PC-3 (cell line): ENCODE measurements at places on chromosomes 11 and 22. TPM values are rescaled to one million over a fixed set of nuclear protein-coding genes. Genes with fewer than 3 reads are reported as not detected.

KRTAP5-8 gene
- total RNA-seq, result not detected in 2 replicates

SLC22A6 gene
- not detected in 2 replicates for total RNA-seq

BLID gene
- 5.4 and 5.7 TPM in 2 replicates for total RNA-seq

MUC2 gene
- 0.26 and 0.40 TPM in 2 replicates for total RNA-seq

MRGPRE gene
- not detected in 2 replicates for total RNA-seq

RFPL3 gene
- not detected in 2 replicates for total RNA-seq

CAT gene
- total RNA-seq, result 46.6 and 50.5 TPM in 2 replicates

JOSD1 gene
- 37.5 and 40.3 TPM in 2 replicates for total RNA-seq

OR5P2 gene
- not detected in 2 replicates for total RNA-seq

C11orf21 gene
- total RNA-seq, result not detected in 2 replicates

TRIM44 gene
- 14.0 TPM in 2 replicates for total RNA-seq

OR56A1 gene
- not detected in 2 replicates for total RNA-seq

OR2AT4 gene
- total RNA-seq, result not detected in 2 replicates

GRCh38 chr11:12695221-12695794 is 21.1 kb downstream of the TEAD1 start:
- DNase-seq, result no peak

DNA sequence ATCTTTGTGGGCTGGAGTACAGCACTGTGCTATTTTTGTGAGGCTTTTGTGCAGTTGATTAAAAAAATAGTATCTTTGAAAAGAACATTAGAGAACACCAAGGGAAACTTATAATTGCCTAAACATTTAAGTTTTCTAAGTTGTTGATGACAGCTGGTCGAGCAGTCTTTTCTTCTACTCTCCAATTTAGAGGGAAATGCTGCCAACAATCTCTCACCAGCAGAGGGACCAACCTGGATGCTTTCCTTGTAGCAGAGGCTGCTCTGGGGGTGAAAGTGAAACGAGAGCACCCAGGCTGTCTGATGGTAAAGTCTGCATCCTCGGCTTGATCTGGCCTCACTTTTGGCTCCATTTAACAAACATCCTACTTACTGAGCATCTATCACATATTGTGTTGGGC is 1286.5 kb upstream of the TENM4 start:
- DNase-seq, result peak; percentile 44

GRCh38 chr22:29115682-29116288 is 43.0 kb downstream of the KREMEN1 start:
- no peak for DNase-seq

GRCh38 chr11:112051768-112052167 is 22.0 kb downstream of the PIH1D2 start:
- no peak for DNase-seq

DNA sequence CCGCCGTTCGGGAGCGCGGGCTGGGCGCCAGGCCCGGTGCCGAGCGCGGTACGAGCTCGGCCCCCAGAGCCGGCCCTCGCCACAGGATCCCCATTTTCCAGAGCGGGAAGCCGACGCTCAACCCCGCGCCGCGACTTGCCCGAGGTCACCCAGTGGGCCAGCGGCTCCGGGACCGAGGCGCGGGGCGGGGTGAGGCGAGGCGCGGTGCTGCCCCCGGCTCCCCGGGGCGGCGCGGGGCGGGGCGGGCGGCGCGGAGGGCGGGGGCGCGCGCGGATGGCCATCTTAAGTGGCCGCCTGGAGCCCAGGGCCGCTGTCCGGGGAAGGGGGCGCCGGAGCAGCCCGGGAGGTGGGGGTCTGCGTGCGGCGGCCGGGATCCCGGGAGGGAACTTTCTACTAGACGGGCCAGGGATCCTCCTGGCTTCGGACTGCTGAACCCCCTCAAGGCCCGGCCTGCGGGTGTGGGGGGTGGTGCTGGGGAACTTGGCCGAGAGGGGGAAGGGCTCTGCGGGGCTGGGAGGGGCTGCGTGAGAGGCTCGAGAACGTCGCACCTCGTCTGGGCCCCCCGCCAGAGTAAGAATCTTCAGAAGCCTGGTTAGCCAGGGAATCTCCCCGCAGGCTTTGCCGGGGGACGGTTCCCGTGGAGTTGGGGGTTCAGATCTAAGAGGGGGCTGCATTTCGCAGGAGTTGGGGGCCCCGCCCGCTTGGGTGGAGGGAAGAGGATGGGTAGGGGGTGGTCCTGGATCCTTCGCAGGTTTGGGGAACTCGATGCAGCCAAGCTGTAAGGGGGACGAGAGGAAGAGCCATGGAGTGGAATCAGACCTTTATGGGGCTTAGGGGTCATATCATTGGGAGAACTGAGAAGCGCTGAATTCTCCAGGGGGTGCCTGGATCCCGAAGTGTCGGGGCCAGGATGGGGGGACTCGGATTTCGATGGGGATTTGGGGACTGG is 678 bp upstream of the INPPL1 start:
- DNase-seq, result peak; percentile 60

GRCh38 chr11:6204706-6205105 is 651 bp upstream of the C11orf42 start:
- no peak for DNase-seq

DNA sequence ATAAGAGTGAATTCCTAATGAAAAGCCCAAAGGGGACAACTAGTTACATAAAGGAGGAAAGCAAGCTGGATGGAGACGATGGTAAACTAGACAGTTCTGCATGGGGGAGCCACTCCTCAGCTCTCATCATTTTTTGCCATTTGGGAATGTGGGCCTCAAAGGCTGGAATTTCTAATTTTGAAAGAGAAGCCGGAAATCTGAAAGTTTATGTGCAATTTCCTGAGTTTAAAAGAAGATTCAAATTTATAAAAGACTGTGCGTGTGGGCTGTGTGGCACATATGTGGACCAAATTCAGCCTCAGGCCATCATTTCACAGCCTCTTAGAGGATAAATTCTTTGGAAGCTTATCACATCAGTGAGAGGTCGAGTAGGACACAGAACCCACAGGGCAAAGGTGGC is 18.3 kb upstream of the CRY2 start:
- DNase-seq, result no peak

DNA sequence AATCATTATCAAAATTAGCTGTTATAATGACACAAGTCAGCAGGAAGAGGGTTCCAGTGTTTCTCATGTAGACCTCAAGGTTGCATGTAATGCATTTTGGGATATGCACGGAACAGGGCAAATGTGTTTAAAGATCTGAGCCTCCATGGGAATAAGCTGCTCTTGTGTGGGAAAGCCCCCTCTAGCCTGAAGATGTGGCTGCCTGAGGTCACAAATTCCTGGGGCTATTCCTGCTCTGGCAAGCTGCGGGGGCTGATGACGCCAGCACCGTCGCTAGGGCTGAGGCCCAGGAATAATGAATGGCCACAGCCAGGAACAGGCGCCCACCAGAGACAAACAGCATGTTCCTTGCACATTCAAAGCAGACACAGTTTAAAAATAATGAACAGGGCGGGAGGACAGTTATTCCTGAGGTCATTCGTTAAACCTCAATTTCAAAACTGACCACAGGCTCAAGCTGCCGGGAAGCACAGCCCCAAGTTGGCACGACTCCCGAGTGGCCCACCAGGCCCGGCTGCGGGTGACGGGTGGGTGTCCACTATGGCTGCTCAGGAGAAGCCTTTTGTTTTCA is 11.7 kb downstream of the OSBPL5 start:
- no peak for DNase-seq

- no peak for DNase-seq
These were observed 1375.2 kb downstream of the TBC1D22A start for GRCh38 chr22:48137640-48138039.

GRCh38 chr11:134045799-134046635 is 22.9 kb upstream of the JAM3 start:
- DNase-seq, result no peak

GRCh38 chr11:35531246-35531645 is 5.8 kb upstream of the PAMR1 start:
- no peak for DNase-seq

GRCh38 chr22:46399251-46400024 is 63.9 kb downstream of the TRMU start:
- DNase-seq, result no peak

DNA sequence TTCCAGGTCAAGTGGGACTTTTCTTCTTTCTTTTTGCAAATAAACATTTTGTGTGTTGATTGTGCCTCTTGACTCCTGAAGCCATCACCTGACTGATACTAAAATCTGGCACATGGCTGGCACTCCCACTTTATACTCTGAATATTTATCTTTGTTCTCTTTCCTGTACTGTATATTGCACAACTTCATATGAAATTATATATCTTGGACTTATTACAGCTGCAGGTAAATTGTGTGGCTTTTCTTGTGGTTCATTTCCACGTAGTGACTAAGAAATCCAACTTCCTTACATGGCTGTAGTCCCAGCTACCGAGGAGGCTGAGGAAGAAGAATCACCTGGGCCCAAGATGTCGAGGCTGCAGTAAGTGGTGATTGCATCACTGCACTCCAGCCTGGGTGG is 23.7 kb upstream of the OR5B12 start:
- peak; percentile 76 for DNase-seq

DNA sequence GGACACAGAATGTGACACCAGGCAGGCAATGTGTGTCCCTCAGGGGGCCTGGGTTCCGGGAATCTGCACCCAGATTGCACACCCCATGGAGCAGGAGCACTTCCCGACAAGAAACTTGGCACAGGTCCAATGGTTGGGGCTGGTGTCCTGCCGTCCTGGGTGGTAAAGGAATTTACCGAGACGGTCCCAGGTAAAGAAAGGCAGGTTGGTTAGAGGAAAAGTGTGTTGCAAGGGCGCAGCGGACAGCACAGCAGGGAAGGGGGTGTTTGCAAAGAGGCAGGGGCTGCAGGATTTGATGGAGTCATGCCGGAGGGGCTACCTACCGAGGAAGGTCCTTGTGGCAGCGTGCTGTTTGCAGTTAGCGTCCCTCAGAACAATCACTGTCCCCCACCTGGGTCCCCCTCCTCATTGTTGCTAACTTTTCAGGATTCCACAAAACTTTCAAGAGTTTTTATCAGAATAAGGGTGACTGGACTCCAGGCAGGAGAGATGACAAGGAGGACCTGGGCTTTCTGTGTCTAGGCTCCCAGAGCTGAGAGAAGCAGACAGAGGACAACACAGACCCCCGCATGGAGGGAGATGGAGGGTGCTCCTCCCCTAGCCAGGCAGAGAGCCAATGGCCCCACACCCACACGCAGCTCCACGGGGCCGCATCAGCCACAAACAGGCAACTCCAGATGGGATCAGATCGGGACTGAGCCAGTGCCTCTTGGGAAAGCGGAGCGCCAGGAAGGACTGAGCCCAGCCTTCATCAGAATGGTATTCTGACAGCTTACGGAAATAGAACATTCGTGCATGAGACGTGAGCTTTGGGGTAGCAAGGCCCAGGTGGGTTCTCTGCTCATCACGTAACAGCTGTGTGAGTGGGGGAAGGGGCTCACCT is 1423.9 kb downstream of the BRD1 start:
- no peak for DNase-seq
